ENCODE measurements at places on chromosomes 7 and 10.

DNA sequence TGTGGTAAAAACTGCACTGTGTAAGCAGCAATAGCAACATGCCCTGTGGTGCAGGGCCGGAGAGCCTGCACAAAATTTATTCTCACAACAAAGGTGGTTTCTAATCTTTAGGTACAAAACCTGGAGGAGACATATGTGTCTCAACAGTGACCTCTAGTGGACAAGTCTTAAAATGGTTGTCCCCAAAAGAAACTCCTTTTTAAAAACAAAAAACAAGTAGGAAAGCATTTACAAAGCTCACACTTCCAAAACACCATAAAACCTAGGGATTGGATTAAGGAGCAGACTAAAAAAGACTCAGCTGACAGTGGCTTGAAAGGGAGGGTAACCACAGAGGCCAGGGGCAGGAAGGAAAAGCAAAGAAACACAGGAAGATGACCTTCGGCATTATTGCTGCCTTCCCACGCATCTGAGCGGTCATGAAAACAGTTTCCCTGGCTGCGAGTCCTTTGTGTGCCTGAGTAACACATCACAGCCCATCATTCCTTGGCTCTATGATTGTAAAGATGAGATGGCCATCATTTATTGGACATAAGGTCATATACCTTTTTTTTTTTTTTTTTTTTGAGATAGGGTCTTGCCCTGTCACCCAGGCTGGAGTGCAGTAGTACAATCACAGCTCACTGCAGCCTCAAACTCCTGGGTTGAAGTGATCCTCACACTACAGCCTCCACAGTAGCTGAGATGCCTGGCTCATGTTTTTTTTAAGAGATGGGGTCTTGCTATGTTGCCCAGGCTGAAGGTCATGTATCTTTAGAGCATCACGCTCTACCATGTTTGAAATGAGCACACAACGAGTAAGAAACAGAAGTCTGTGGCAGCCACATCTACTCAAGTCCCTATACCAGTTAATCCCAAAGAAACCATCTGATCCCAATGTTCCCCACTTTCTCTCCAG lies 39.5 kb downstream of the RSU1 start:
- DNase-seq, result no peak

DNA sequence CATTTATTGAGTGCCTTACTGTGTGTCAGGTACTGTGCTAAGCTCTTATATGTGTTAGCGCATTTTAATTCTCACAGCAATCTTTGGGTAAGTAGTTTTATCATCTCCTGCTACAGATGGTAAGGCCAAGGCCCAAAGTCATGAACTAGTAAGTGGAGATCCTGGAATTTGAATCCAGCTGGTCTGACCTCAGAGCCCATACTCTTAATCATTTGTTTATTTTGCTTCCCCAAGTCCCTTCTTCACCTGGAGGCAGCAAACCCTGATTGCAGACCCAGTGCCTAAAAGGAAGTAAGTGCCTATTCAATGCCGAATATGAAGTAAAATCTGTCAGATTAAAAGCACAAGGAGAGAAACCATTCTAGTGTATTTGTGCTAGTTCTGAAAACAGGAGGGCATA lies 182.9 kb upstream of the TCF7L2 start:
- DNase-seq, result no peak

DNA sequence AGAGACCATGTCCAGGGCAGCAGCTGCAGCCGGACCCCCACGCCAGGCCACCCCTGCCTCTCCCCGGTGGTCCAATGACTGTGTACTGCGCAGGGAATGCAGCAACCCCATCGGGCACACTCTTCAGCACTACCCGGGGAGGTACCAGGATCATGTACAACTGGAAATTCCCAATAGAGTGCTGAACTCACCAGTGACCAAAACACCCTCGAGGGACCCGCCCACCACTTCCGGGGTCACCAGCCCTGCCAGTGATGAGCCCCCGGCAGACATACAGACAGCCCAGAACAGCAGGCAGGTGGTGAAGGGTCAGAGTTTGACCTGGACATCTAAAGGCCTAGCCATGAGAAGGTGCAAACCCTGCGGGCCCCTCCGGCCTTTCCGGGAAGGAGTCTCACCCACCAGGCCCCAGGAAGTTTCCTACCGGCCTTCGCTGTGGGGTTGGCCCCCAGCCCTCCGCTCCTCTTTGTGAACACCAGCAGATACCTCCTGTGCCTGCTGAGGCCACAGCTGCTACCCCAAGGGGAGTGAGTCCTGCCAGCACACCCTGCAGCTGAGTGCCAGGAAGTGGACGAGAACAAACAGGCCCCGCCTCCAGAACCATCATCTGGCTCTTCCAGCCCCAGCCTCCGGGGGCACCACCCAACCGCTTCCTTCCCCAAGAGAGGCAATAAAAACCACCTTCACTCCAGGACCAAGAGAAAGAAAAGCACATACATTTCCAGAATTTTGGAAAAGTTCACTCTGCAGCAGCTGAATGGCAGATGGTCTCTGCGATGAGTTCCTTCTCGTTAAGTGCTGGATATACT lies 5.0 kb upstream of the ANKRD61 start:
- peak; percentile 49 for DNase-seq

DNA sequence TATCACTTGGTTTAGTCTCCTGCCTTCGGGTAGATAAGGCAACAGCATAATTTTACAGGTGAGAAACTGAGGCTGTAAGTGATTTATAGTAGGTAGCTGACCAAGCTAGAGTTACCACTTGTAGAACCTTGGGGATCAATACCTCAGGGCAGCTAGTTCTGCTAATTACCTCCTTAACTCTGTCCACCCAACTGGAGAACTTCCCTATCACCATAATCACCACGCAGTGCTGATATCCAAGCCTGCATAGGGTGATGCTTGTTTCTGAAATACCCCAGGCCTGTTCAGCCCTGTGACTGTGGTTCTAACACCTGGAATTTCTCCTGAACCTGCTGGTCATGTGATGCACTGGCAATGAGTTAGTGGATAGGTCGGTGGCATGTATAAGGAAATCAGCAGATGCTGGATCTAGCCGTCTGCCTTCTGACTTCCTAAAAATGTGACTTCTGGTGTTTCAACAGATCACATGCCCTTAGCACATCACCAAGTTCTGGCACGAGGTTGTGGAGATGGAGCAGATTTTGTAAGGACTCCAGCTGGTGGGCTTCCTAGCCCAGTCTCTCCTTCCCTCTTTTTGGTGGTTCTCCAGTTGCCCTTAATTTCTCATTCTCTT lies 15.3 kb downstream of the PLAU start:
- no peak for DNase-seq

DNA sequence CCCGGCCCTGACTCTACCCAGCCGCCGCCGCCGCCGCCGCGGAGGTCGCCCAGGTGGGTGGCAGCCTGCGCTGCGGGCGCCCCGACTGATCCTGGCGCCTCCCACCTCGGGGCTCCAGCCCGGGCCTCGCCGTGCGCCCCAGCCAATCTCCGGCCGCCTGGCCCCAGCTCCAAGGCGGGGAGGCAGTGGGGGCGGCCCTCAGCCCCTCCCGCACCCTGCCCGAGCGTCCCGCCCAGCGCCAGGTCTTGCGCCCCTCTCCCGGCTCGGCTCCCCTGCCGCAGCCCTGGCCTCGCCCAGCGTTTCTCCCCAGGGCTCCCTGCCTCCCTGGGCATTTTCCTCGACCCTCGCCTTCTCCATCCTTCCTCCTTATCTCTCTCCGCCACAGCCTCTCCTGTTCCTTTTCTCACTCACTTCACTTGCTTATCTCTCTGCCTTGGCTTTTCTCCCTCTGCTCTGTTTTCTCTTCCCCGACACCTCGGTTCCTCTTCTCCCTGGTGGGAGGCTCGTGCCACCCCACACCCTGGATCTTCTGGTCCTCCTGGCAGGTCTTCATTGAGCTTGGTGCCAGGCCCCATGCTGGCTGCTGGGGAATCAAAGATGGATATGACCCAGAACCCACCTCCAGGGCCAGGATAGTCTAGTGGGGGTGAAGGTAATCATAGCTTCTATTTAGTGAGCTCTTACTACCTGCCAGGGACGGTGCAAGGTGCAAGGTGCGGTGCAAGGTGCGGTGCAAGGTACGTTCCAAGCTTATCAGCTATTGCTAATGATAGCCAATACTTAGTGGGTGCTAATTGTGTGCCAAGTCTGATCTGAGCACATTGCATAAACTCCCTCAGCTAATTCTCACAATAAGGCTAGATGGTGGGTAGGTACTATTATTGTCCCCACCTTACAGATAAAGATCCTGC lies at the start of gene SFRP5:
TSS of gene SFRP5 (minus strand) at position 87 of the 911 bp plus-strand sequence. CDS start 166 bp downstream, outside the sequence.
- DNase-seq, result no peak

GRCh38 chr7:133491846-133492652 lies 239.2 kb downstream of the EXOC4 start:
- no peak for DNase-seq

DNA sequence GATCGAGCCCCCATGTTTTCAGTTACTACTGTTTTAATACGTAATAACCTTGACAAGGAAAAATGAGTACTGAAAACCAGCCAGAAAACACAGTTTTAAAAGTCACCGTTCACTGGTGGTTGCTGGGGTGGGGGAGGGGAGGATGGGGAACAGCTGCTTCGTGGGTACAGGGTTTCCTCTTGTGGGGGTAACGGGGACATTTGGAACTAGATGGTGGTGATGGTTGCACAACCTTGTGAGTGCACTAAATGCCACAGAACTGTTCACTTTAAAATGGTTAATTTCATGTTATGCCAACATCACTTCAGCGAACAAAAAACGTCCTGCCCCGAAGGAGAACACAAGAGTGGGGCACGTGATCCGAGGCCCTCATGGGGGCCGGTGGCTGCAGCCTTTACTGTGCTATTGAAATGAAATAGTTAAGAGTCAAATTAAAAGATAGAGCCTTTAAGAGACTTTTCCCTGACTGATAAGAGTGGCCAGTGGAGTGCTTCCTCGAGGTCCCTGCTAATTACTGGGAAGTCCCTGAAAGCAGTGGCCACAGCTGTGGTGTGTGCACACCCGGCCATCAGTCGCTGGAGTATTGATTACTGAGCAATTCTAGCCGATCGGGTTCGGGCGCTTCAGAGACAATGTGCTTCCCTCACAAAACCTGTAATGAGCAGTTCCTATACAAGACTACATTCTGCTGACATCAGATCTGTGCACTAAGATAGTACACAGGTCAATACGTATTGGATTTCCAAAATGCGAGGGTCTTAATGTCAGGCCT lies 80.3 kb downstream of the EBF3 start:
- DNase-seq, result no peak

DNA sequence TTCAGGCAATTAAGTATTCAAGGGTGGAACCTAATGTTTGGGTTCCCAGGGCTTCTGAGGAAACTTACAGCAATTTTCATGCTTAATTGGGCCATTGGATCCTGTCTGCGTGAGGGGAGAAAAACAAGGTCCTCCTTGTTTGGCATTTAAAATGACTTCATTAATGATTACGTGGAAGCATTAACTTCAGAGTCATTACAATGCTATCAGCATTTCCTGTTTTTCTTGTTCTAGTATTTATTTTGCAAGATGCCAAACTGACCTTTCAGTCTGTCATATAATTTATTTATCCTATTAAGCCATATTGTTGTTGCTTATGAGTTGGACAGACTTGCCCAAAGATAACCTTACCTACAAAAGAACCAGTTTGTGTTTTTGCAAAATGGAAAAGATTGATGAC lies 324.1 kb upstream of the LRRN3 start:
- no peak for DNase-seq

DNA sequence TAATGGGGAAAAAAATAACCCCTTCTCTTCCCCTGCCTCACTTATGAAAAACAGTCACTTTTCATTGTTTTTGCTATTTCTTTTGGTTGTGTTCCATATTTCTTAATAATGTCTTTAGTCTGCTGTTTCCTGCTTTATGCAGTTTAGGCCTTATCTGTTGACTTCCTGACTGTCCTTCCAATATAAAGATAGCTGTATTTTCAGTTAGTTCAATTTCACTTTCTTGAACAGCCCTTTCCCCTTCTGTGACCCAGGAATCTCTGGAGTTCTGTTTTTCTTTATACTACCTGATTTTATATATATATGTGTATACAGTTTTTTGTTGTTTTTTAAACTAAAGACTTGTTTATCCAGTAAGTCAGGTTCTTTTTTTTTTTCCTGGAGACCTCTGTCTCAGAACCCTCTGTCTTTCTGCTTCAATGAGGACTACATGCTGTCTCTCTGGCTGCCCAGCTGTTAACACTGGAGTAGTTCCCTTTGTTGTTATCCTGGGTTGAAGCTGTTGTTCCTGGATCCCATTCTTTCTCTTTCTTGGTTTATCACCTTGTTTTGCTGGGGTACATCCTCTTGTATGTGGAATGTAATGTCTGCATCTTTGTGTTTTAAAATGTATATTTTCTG lies 87.2 kb downstream of the GSDME start:
- no peak for DNase-seq

GRCh38 chr10:114485696-114486400 lies 81.5 kb upstream of the AFAP1L2 start:
- no peak for DNase-seq

DNA sequence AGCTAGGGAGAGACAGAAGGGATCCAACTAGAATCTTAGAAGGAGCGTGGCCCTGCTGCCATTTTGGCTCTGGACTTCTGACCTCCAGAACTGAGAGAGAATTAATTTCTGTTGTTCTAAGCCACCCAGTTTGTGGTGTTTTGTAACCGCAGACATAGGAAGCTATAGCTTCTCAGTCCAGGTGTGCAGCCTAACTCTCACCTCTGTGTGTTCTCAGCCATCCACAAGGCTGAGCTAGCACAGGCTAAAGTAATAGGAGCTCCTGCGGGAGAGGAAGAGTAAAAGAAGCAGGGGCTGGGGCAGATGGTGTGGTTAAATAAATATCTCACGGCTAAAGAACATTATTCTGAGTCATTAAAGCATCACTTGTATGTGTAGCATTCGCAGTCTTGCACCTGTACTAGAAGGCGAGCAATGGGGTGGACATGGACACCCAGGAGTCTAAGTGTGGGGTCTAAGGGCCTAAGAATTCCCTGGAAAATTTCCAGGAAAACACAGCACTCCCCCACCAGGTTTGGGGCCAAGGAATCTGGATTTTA lies 94.1 kb downstream of the AOAH start:
- no peak for DNase-seq

All from stimulated activated CD8-positive, alpha-beta memory T cell treated with anti-CD3 and anti-CD28 coated beads, Interleukin-4, amount 100 ng/mL, for 1 hour (primary cell).